DMS153 (cell line): ENCODE measurements at places on chromosomes 16 and 17.

DNA sequence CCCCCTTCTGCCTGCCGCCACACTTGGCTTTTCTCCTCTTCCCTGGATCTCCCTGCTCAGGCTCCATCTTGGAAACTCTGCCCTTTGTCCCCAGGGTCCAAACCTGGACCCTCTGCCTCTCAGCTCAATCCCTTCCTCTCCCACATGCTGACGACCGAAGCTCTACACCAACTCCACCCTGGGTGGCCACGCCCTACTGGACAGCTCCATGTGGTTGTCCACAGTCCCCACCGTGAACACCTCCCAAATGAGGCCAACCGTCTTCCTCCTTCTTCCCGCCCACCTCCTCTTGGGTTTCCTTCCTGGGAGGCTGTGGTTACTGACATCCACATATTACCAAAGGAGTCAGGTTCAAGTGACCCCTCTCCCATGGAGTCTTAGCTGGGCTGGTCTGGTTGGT lies 22.6 kb upstream of the MLKL start:
- no peak for DNase-seq

DNA sequence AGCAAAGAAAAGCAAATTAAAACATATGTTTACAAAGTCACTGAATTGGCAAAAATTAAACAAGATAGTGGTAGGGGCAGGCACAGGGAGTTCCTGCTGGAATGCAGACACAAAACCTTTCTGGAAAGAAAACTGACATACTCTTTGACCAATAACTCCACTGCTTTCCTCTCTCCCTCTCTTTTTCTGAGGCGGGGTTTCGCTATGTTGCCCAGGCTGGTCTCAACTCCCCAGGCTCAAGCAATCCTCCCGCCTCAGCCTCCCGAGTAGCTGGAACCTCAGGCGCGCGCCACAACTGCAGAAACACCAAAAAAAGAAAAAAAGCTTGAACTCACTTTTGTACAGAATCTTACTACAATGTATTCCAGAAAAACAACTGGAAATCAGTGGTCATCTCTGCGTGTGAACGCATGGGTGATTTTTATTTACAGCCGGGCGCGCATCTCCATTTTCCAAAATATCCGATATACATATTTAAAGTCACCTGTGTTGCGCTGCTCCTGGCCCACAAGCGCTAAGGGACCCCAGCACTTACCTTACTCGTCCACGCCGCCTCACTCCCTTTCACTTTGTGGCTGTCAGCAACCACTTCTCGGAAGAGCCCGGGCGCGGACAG lies 480 bp downstream of the TXNL4B start:
- no peak for DNase-seq

GRCh38 chr16:58807276-58807675 lies 73.2 kb upstream of the GOT2 start:
- DNase-seq = no peak

GRCh38 chr17:9127340-9127739 lies 106.0 kb downstream of the NTN1 start:
- DNase-seq = no peak

DNA sequence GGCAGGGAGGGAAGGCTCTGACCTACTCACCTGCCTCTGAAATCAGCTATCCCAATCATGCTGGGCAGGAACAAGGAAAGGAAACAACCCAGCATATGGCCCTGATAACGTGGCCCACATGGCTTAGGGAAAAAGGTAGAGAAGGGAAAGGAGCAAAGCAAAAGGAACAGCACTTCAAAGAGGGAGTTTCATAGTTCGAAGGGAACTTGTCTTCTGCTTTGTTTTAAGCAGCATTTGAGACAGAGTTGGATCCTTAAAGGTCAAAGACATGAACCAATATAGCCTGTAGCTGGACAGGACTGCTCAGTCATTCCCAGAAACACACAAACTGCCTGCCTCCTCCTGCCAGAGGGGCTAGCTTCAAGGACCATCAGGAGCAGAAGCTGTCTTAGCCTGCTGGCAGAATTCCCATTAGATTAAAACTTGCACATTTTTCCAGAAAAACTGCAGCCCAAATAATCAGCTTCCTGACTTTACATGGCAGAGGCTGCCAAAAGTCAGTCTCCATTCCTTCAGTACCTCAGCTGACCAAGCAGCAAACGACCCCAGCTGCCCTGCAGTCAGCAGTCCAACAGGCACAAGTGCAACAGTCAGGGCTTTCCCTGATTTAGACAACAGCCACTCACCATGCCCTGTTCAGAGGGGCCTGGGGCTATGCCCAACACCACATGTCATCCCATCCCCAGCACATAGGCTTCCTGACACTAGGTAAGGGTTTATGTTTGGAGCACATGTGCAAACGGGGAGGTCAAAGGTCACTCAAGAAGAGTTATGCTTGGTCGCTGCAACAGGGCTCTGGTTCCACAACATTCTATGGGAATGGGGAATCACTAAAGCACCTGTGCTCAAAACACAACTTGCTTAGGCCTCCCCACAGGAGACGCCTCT lies 32.5 kb downstream of the RANBP10 start:
- no peak for DNase-seq
